ENCODE measurements at places on chromosomes 3 and 15.

GRCh38 chr3:37691213-37691830 lies 170.4 kb upstream of the CTDSPL start:
- no peak for DNase-seq

DNA sequence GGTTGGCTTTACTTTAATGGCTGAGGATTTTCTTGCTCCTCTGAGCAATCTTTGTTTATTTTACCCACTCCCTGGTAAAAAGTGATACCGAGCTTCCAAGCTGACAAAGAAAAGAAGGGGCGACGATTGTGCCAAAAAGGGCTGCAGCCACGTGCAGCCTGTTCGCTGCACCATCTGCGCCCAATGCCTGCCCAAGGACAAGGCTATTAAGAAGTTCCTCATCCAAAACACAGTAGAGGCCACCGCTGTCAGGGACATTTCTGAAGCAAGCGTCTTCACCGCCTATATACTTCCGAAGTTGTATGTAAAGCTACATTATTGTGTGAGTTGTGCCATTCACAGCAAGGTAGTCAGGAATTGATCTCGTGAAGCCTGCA lies 4.4 kb downstream of the ARHGAP31 start:
- DNase-seq = no peak

DNA sequence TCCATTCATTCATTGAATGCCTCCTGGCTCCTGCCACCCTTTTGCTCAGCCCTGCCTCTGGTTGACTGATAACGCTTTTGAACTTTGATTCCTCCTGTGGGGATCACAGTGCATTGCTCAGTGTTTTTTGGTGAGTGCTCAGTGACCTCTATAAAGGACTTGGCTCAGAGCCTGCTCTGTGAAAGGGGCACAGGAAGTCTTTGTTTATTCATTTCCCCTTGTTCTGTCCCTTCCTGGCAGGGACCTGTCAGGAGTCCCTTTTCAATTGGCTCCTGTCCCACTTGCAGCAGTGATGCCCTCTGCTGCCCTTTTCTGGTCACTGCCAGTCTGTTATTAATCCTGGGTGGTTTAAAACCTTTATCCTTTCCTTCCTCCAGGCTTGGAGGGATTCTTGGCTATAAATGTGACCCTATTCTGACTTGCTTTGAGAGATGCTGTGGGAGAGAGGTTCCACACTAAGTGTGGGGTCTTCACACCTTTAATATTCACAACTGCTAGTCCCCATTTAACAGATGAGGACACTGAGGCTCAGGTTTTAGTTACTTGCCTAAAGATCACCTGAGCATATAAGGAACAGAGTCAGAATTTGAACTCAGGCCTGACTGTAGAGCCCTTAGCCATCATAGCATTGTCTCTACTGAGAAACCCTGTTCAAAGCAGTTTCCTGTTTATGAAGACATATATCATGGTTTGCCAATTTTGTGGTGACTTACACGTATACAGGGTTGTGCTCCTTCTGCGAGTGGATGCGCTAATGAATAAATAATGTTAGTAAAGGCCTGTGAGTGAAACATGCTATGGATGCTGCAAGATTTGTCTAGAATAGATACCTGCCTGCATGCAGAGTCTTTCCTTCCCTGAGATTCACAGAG lies 23.2 kb upstream of the TATDN2 start:
- DNase-seq = peak; percentile 20

GRCh38 chr15:75420698-75421097 lies 30.8 kb downstream of the SIN3A start:
- DNase-seq = no peak

GRCh38 chr3:105933871-105934270 lies 65.1 kb upstream of the CBLB start:
- DNase-seq = no peak

DNA sequence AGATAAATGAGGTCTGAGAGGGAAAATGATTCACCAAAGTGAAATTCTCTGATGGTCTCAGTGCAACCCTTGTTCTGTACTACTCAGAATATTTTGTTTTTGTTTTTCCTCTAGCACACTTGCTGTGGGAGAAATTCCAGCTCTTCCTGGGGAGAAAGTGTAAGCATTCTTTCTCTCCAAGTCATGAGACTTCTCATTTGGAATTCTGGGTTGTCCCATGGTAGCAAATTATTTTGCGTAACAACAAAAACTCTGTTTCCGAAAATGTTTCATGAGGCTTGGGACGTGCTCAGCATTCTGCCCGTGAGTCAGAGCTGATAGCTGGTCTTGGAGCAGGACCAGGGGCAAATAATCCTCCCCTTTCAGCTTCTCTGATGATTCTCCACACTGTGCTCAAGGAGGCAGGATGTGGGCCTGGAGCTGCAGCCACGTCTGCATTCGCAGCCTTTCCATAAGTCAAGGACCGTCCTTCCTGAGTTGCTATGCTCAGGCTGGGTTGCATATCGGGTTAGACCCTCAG lies 70.3 kb downstream of the SENP2 start:
- DNase-seq = no peak

GRCh38 chr15:62377736-62378480 lies 212.8 kb upstream of the C2CD4B start:
- DNase-seq = no peak

DNA sequence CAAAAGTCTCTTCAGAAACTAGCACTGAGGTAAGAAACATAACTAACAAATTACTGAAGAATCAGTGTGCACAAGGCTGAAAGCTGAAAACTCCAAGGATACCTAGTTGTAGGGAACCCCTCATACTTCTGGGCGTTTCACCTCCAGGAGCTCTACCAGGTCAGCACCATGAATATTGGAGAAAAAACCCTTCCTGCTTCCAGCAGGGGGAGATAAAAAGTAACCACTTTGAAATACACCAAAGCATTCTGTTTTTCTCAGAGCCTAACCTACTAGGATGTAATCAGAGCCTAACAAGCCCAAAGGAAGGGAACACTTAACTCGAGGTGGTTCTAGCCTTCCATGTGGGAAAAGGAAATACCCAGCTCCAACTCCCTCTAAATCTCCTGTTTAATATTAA lies 175.8 kb upstream of the MME start:
- no peak for DNase-seq

DNA sequence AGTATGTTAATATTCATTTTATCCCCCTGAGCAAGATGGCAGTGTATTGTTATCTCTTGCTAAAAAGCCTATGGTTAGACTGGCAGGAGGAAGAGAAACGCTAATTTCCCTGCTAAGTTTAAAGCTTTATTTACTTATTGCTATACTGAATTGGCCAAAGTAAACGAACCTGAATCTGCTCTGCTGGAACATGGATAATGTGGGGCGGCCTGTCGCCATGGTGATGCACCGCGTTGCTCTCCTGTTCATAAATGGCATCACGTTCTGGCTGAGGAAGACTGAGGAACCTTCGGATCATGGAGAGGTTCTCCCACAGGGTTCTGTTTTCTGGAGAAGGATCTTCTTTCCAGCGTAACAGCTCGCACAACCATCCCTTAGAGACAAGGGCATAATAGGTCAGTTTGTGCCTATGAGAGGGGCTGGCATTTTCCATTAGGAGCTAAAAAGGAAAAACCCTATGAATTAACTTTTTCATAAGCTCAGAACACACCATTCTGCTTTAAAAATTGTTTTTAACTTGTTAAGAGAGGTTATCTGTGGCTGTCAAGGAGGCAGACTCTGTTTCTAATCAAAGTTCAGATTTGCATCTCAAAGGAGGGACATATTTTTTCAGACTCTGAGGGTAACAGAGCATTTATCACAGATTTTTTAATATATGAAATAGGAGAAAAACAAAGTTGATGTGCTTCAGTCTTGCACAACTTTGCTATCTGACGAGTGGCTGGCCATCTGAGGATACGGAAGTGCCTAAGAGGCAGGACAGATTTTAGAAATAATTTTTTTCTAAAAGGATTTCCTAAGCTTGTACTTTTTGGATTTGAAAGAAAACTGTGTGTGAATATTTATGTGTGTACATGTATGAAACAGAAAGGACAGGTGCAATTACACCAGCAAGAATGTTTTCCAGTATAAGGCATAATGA lies 73.1 kb downstream of the SATB1 start:
- DNase-seq = peak; percentile 52

DNA sequence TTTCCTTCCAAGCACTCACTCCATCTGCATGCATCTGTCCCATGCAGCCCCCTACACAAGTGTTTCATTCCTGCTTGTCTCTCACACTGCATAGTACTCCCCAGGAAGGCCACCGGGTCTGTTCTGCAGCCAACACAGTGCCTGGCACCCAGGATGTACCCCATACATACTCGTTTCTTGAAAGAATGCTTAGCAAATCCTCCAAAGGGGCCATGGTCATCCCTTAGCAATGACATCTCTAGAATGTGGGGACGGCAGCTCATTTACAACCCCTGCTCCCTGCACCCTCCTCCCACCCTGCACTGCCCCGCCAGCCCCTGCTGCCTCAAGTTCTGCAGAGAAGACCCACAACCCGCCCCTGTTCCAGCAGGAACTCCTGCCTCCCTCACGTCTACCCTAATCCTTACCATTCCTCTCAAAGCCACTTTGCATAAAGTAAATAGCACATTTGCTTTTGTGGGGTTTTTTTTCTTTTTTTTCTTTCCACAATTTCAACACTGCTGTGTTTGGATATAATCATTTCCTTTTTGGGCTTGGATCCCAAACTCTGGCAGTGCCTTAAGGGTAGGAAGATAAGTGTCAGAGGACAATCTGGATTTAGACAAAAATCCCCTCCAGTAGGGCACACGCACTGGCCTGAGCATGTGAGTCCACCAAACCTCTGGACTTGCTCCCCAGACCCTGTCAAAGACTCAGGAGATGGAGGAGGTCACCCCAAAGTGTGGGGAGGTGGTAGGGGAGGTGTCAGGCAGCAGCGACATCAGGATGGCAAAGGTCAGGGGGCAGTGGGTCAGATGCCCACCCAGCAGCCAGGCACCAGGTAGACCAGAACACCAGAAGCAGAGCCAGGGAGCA lies 68.4 kb downstream of the MEGF11 start:
- DNase-seq = no peak

GRCh38 chr3:25377042-25377441 lies 51.0 kb upstream of the RARB start:
- no peak for DNase-seq

DNA sequence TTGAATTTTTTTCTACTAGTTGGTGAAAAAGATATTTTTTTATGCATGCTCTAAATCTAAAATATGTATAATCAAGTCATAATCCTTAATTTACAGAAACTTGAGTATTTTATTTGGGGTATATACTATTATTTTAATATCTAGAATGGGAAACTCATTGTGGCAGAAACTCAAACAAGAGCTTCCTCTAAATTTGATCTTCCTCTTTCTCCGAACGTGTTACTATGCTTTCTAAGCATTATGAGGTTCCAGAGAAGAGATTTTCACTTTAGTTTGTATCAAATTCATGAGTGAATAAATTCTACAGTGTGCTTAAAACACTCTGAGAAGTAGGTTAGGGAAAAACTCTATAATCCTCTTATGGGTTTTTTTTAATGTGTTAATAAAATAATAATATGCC lies 173.1 kb downstream of the POTEB3 start:
- DNase-seq = no peak

DNA sequence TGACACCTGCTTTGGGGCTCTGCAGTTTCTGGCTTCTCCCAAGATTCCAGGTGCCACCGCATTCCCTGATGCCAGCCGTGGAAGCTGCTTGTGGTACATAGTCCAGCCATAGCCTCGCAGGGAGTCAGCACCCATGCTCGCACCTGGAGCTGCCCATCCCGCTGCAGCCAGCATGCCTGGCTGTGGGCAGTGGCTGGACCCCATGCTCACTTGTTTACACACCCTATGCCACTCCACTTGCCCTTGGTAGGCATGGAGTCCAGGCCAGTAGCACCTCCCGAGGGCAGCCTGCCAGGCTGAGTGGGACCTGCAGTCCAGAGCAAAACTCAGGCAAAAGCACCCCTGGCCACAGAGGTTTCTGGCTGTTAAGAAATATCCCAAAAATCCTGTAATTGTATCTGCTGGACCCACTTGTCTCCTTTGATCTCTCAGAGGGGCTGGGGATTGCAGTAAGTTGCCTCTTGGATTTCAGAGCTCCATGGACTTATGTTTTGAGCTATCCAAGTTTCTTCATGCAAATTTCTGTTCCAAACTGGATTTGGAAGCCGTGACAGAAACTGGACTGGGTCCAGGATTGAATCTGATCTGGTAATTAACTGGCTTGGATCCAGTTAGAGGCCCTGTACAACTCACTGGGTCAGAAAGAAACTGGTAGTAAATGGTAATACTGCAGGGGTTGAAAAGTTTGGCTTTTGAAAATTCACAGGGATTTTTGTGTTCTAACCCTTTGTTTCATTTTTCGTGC lies 149.3 kb downstream of the FMN1 start:
- no peak for DNase-seq

DNA sequence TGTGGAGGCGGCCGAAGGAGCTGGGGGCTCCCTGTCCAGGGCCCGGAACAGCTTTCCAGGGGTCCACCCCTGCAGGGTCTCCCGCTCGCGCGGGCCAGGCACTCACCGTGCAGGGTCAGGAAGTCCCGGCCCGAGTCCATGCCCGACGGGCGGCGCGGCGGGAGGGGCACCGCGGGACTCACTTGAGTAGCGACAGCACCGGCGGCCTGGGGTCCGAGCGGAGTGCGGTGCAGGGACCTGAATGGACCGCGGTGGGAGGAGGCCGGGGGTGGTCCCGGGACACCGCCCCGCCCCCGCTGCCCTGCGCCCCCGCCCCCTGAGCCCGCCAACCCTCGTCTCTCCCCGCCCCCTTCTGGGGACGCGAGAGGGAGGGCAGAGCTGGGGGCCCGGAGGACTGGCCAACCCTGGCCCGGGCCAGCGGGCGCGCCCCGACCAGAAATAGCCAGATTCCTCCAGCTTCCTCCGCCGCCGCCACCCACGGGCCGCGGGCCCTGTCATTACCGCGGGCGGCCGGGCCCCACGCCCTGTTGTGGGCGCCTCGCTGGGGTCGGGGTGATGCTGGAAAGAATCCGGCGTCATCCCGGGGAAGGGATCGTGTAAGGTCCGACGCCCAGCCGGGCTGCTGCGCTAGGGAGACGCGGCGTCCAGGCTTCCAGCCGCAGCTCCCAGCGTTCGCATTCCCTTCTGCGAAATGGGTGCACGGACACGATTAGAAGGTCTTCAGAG lies at the start of gene PLCD1:
Gene PLCD1 (minus strand): TSS at position 243 of the 726 bp plus-strand sequence. CDS start 103 bp downstream, at position 140.
- DNase-seq = no peak

- no peak for DNase-seq
These were observed 99.4 kb downstream of the ADAM10 start for GRCh38 chr15:58650102-58650501.

GRCh38 chr15:90637693-90638092 lies 79.5 kb upstream of the BLM start:
- DNase-seq = no peak

DNA sequence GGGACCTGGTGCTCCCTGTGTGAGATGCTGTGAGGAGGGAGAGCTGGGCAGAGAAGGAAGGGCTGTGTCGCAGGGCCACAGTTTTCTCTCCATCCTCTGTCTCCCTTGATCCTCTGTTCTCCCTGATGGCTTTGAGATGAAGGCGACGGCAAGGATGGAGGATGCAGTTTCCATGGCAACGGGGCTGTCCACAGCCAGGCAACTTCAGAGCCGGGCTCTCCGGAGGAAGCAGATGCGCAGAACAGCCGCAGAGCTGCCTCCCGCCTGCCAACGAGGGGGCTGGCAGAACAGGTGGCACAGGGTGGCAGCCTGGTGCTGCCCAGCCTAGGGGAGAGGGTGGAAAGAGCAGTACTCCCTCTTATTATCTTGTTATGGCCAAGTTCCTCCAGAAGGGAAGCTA lies 9.9 kb upstream of the GRM2 start:
- DNase-seq = no peak

All from NCI-H1436 (cell line).